ENCODE measurements at places on chromosomes 11 and 22. TPM values are rescaled to one million over a fixed set of nuclear protein-coding genes. Genes with fewer than 3 reads are reported as not detected.

Gene PGAP2
- total RNA-seq: 22.7 TPM

Gene BARX2
- total RNA-seq: 0.18 TPM

Gene TOLLIP
- total RNA-seq: 65.3 TPM

Gene TRIM64C
- not detected for total RNA-seq

Data from endothelial cell (in vitro differentiated cells).